ENCODE measurements at places on chromosomes 7 and 10.

GRCh38 chr10:115727129-115727528 lies 545.9 kb downstream of the GFRA1 start:
- no peak for DNase-seq

GRCh38 chr10:16987206-16987621 lies 142.4 kb downstream of the CUBN start:
- no peak for DNase-seq

- DNase-seq = no peak
These were observed 208.6 kb upstream of the KIAA1217 start for GRCh38 chr10:24000271-24000813.

- DNase-seq = no peak
These were observed 83.2 kb downstream of the CAMK1D start for GRCh38 chr10:12432402-12433189.

- DNase-seq = no peak
These were observed 46.8 kb downstream of the HIP1 start for GRCh38 chr7:75691793-75692543.

DNA sequence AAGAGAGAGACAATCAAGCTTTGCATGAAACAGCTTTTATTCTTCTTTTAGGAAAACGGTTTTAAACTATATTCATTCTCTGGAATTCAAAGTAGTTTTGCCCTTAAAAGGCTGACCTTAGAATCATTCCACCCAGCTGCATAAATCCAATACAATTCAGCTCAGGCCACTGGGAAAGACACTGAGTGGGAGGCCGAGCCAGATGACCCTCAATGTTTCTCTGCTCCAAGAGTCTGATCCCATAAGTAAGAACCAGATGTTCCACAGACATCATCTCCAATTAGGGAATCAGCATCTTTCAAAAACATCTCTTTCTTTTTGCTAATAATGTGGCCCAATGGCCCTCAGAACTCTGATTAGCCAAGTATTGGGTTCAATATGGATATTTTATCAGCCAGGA lies 26.1 kb downstream of the CREB3L2 start:
- peak; percentile 47 for DNase-seq

DNA sequence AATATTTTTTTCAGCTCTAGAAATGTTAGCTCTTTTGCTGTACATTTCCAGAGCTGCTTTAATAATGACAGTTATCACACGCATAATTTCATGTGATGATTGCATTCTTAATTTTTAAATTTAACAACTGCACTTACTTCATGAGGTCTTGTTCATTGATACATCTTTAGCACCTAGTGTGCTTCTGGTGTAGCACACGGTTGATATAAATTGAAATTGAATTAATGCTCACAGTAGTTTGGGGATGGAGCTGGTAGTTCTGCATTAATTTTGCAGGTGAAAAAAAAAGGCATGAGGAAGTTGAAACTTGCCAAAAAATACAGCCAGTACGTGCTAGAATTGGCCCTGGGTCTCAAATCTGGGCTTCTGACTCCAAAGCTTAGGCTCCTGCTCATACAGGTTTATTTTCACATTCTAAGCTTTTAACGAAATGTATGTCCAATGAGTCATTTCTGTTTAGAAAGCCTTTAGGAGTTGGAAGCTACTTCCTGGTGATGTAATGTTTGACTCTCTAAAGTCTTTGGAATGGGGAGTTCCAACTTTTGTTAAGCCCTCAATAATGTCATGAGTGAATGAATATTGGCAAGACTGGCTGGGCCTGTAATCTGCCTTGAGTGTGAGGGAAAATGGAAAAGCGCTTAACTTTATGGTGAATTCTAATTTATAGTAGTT lies 62.5 kb downstream of the DAGLB start:
- no peak for DNase-seq
